ENCODE measurements at places on chromosomes 1 and 21. TPM values are rescaled to one million over a fixed set of nuclear protein-coding genes. Genes with fewer than 3 reads are reported as not detected.
A peak's percentile ranks its signal among the peaks of the same experiment; 100 is the strongest.

The CXADR gene
- 39.9 TPM for total RNA-seq

The TNFRSF1B gene
- total RNA-seq: 20.4 TPM

The S100B gene
- 4.9 TPM for total RNA-seq

The GSTM5 gene
- 5.4 TPM for total RNA-seq

The ZMYM1 gene
- 16.9 TPM for total RNA-seq

The APOBEC4 gene
- total RNA-seq: not detected

The RGS13 gene
- not detected for total RNA-seq

- H3K4me1 ChIP-seq: no peaks in the 10 kb centered on the region
- DNase-seq: no peak
- H3K36me3 ChIP-seq: no peaks in the 10 kb centered on the region
Measured at GRCh38 chr1:192907545-192908243, 98.9 kb downstream of the RGS2 start.

DNA sequence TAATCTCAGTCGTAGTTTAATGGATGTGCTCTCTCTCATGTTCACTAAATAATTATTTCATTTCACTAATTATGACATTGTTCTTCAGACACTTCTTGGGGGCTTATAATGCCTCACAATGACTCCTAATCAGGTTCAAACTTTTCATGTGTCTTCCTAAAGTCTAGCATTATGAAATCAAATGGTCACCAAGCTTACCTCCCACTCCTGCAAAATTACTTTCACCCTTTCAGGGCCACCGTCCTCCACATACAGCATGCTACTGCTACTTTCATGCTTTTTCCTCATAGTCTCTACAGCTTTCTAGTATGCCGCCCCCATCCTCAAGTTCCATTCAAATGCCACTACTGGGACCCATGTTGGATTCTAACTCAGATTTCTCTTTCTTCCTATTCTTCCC is 59.8 kb upstream of the C1orf53 start:
- no peaks in the 10 kb centered on the region for H3K4me1 ChIP-seq
- no peaks in the 10 kb centered on the region for H3K27me3 ChIP-seq
- DNase-seq: no peak
- no peak overlapping the region for H3K27ac ChIP-seq

DNA sequence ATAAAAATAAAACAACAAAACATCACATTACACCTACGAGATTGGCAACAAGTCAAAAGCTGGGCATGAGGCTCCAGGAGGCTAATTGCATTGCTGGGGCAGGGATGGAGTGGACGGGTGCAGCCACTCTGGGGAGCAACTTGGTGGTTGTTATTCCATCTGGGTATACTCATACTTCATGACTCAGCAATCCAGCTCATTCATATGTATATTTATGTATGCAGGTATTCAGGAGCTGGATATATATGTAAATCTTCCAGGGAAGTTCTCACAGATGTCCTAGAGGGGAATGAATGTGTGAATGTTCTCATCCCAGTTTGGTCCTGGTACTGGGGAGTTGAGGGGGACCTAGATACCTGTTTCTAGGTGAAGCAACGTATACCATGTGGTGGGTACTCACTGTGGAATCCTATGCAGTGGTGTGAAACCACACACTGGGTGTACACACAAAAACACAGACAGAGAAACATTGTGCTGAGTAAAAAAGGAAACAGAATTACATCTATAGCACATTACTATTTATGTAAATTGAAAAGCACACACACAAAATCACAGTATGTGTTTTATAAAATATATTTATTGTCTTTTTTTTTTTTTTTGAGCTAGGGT is 79.7 kb upstream of the RAB4A start:
- no peak for DNase-seq
- H3K36me3 ChIP-seq: no peaks in the 10 kb centered on the region

- H3K27me3 ChIP-seq: no peaks in the 10 kb centered on the region
- no peaks in the 10 kb centered on the region for H3K4me1 ChIP-seq
- H3K27ac ChIP-seq: no peak overlapping the region
- no peaks in the 10 kb centered on the region for H3K36me3 ChIP-seq
Measured at GRCh38 chr1:162397039-162397448, 14.9 kb downstream of the SH2D1B start.

DNA sequence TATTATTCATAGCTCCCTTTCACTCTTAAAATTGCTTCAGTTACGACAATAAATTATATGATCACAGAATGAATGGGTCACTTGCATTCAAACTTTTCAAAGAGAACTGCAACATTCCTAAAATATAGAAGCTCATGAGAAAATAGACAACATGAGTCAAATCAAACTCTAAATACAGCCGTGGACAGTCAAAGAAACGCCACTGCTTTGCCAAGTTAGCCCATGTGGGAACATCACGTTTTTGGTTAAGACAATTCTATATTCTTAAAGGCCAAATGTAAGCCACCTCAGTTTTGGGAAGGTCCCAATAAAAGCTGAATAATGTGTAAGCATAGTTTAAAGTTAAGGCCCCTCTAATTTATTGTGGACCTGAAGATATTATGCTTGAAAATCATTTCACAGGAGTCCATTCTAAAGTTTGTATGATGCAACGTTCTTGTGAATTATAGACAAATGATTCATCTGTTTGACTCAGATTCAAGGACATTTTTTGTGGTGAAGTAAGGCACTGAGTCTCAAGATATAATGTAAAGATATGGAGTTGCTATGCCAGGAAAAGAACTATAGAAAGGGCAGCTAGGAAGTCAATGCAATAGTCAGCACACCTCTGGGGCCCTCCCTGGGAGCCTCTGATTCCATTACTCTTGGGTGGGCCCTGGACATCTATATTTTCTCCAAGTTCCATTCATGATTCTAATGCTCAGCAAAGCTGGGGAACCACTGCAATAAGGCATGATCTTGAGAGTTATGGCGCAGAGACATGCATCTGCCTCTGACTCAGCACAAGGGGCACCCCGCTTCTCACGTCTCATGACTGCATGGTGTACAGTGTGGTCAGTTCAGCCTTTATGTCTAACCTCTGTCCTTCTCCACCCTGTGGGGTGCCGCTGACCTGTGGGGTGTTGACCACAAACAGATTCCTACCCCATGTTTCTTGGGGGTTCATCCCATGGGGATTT is 33.9 kb downstream of the ETS2 start:
- H3K36me3 ChIP-seq: no peaks in the 10 kb centered on the region
- no peaks in the 10 kb centered on the region for H3K4me1 ChIP-seq
- no peak for DNase-seq
- no peak overlapping the region for H3K4me3 ChIP-seq
- no peaks in the 10 kb centered on the region for H3K27me3 ChIP-seq

DNA sequence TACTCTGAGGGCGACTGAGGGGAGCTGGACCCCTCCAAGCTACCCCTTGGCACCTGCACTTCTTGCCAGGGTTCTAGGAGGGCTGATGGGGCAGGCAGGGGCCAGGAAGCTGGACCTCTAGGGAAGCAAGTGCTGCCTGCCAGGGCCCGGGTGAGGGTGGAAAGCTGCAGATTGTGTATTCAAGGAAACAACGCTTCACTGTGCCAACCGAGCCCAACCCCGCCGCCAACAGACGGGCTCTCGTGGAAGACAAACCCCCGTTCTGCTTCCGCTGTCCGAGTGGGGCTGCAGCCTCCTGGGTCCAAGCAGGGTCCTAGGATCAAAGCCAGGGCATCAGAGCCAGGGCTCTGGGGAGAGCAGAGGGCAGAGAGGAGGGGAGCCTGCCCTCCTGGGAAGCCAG is 3.2 kb downstream of the EFHD2 start:
- H3K4me1 ChIP-seq: peaks cover 44% of the 10 kb centered on the region
- peak; percentile 78 for DNase-seq

DNA sequence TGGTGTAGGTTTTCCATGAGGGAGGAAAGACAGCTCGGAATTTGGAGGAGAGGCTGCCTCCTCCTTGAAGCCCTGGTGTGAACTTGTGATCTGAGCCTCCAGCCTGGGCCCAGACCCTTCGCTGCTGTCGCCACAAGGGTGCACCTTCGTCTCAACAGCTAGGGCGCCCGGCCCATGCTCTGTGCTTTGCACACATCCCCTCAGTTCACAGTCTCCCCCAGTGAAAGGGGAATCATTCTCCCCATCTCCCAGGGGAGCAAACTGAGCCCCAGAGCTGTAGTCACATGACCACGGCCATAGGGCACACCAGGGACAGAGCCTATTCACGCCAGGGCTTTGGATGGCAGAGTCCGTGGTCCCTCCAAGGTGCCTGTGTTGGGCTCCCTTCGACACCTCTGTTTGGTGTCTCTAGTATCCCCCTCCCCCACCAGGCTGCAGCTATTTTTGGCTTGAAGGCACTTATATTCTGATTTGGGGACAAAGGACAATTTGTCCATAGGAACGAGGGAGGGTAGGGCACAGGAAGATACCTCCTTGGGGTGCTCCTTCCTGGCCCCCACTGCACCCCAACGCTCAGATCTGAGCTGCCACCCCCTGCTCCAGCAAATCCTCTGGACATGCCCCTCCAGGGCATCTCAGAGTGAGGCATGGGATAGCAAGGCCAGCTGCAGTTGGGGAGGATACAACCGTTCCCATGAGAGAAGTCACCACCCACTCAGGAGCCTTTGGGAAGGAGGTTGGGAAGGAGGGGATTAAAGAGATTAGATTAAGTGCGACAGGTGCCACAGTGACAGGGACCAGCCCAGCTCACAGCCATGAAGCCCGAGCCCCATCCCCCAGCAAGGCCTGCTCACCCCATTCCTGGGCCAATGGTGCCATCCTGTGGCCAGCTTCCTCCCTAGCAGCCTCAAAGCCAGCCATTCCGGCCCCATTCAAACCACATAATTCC is 15.7 kb downstream of the MATN1 start:
- H3K27ac ChIP-seq: no peak overlapping the region
- DNase-seq: peak; percentile 69
- H3K27me3 ChIP-seq: no peaks in the 10 kb centered on the region
- H3K4me1 ChIP-seq: no peaks in the 10 kb centered on the region
- H3K4me3 ChIP-seq: no peak overlapping the region
- no peaks in the 10 kb centered on the region for H3K36me3 ChIP-seq

- no peak for DNase-seq
- no peaks in the 10 kb centered on the region for H3K27me3 ChIP-seq
- no peak overlapping the region for H3K4me3 ChIP-seq
- peaks cover 40% of the 10 kb centered on the region for H3K36me3 ChIP-seq
- H3K4me1 ChIP-seq: peaks cover 20% of the 10 kb centered on the region
- H3K27ac ChIP-seq: peak overlapping the region; percentile 12
Measured at GRCh38 chr21:33455686-33456446, 23.9 kb downstream of the TMEM50B start.

DNA sequence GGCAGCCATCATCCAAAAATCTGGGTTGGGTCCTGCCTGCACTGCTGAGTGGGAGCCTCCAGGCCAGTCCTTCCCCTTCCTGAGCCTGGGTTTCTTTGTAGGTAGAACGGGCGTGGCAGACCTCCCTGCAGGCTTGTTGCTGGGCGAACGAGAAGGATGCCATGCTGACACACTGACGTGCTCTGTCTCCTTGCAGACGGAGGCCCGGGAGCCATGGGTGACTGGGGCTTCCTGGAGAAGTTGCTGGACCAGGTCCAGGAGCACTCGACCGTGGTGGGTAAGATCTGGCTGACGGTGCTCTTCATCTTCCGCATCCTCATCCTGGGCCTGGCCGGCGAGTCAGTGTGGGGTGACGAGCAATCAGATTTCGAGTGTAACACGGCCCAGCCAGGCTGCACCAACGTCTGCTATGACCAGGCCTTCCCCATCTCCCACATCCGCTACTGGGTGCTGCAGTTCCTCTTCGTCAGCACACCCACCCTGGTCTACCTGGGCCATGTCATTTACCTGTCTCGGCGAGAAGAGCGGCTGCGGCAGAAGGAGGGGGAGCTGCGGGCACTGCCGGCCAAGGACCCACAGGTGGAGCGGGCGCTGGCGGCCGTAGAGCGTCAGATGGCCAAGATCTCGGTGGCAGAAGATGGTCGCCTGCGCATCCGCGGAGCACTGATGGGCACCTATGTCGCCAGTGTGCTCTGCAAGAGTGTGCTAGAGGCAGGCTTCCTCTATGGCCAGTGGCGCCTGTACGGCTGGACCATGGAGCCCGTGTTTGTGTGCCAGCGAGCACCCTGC is 1.4 kb downstream of the GJA4 start:
- H3K27me3 ChIP-seq: no peaks in the 10 kb centered on the region
- DNase-seq: peak; percentile 26

- no peak overlapping the region for H3K27ac ChIP-seq
- no peaks in the 10 kb centered on the region for H3K27me3 ChIP-seq
- no peak overlapping the region for H3K4me3 ChIP-seq
- H3K36me3 ChIP-seq: no peaks in the 10 kb centered on the region
Measured at GRCh38 chr1:992362-992761, 7.5 kb downstream of the HES4 start.

DNA sequence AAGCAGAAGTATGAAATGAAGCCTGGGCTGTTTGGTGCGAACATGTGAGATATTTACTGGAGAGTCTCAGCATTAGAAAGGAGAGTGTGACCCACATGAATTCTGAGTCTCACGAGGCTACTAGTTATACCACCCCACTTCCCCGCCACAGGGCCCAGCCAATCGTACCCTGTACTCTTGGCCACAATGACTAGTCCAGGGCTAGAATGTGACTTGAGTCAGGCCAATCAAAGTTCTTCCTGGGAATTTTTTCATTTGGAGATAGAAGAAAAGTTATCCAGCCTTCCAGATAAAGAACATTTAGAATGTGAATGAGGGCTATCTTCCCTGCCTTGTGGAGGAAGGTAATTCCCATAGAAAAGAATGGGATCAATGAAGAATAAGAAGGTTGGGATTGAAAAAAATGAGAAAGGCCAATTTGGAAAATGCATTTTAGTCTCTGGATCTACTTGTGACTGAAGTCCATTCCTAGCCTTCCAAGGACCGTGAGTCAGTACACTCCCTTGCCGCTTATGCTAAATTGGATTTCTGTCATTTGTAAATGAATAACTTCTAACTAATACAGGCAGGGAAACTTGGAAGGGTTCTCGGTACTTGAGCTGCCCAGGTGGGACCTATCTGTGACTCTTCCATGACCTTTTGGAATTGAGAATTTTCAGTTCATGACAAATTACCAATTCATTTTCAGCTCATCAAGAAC is 12.3 kb upstream of the RIMKLA start:
- no peaks in the 10 kb centered on the region for H3K27me3 ChIP-seq
- H3K27ac ChIP-seq: no peak overlapping the region
- no peak for DNase-seq
- H3K4me3 ChIP-seq: no peak overlapping the region
- H3K4me1 ChIP-seq: peaks cover 8% of the 10 kb centered on the region

DNA sequence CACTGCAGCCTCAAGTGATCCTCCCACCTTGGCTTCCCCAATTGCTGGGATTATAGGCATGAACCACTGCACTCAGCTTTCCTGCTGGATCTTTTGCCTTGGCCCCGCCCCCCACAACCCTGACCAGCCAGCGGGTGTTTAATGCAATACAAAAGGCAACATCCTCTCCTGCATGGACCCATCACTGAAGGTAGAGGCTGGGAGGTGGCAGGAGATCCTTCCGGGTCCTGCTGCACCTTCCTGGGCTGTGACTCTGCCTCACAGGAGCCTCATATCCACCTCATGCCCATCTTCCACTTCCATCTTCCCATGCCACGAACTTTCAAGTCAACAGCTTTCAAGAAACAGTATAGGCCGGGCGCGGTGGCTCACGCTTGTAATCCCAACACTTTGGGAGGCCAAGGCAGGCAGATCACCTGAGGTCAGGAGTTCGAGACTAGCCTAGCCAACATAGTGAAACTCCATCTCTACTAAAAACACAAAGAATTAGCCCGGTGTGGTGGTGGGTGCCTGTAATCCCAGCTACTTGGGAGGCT is 11.7 kb upstream of the WNT9A start:
- no peak overlapping the region for H3K27ac ChIP-seq
- peaks cover 4% of the 10 kb centered on the region for H3K27me3 ChIP-seq
- DNase-seq: no peak
- no peaks in the 10 kb centered on the region for H3K36me3 ChIP-seq
- no peaks in the 10 kb centered on the region for H3K4me1 ChIP-seq

Data from thyroid gland (tissue), 4 donors.